ENCODE measurements at places on chromosomes 4 and X.

- DNase-seq: no peak
Observed at GRCh38 chrX:10040961-10041360, 73.8 kb downstream of the CLDN34 start.

DNA sequence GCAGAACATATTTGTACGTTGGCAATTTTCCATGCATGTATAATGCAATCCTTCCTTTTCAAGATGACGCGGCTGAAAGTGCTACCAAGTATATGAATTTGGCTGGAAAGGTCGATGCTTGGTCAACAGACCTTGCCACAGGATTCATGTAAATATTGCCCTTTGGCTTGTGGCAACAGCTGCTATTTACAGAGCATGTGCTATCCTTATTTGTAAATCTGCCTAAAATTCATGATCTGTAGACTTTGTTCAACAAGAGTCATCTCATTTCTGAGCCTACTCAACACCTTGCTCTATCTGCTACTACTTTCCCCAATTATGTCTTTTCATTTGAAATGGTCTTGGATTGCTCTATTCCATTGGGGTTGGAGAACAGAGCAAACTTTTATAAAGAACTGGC lies 1.9 kb upstream of the SMARCA1 start:
- DNase-seq: no peak

GRCh38 chr4:154332681-154333421 lies 158.7 kb downstream of the DCHS2 start:
- peak; percentile 64 for DNase-seq

GRCh38 chrX:1453951-1454785 lies 1.5 kb upstream of the ASMTL start:
- peak; percentile 97 for DNase-seq

GRCh38 chr4:32148111-32148666 lies 1428.0 kb downstream of the PCDH7 start:
- no peak for DNase-seq

DNA sequence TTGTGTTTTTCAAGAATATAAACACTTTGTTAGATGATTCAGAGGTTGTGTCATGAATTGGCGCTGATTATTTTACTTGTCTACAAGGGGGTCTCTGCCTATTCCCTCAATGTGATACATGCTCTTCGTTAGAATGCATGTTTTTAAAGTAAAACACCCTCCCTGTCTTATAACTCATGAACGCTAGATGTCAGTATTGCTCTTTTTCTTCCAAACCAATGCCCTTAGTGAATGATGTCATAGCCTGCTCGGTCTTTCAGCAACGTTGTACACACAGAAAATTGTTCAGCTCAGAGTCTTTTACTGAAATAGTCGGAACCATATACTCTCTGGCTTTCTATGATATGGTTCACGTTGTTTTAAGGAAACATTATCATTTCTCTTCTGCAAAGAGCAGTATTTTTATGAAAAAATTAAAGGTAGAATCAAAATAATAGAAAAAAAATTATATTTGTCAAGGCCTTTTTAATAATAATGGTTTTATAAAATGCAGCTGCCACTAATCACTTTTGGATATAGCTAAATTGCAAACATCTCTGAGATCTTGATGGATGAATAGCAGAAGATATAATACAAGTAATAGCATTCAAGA lies 292.9 kb downstream of the TLL1 start:
- no peak for DNase-seq

GRCh38 chr4:89152972-89153371 lies 41.6 kb downstream of the TIGD2 start:
- DNase-seq: no peak

DNA sequence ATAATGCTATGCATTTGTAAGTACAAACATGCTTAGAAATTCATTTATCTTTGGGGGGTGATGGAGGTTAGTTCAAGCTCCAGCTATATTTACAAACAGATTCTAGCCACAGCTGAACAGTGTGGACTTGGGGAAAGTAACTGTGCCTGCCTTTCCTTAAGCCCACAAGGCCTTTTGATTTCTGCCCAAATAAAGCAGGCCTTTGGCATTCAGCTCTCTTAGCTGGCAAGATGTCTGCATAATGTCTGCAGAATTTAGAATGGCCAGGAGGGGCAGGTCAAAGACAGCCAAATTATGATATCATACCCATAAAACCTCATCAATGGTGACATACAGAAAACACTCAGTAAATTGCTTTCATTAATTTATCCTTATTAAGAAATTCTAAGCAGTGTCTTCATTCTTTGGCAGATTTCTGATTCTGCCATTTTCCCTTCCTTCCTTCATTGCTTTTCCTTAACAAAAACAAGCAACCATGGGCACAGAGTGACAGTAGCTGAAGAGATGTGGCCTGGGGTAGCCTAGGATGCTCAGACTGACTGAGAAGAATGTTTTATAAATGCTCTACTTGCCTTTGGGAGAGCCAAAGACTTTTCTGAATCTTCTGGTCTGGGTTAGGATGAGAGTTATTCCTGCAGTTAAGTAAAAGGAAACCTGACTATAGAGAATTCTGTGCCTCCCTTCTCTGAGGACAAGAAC lies 538.7 kb upstream of the NR3C2 start:
- DNase-seq: no peak

All from CD4-positive, alpha-beta T cell treated with Interleukin-17A for 4 hours (primary cell).